ENCODE measurements at places on chromosomes 7 and 10.

DNA sequence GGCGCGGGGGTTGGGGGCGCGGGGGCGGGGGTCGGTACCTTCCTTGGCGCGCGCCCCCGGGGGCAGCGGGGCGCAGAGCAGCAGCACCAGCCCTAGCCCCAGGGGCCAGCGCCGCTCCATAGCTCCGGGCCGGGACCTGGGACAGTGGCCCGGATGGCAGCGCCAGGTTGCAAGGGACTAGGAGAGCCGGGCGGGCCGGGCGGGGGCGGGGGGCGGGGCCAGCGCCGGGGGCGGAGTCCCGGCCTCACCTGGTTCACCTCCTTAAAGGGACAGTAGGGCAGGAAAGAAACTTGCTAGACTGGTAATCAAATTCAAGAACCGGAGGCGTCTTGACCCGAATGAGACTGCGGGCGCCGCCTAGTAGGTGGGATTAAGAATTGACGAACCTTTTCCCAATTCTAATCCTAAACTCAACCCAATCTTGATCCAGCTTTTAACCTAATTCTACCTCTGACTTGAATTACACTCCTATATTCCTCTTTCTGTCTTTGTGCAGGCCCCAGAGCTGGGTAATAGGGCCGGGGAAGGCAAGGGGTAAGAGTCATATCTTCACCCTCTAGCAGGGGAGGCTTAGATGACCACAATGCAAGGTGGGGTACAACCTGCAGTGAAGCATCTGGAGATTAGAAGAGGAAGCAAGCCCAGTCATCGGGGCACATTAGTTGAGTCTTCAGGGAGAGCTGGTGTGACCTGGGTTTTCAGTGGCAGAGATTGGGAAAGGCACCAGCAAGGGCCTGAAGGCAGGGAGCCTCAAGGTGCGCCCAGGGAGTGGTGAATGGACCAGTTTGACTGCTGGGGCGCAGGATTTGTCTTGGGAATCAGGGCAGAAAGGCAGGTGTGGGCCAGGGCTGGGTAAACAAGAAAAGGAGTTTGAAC lies at the start of gene EPHA1:
Gene EPHA1 (minus strand): TSS at position 171 of the 876 bp plus-strand sequence. CDS start 51 bp downstream, at position 120.
- DNase-seq: peak; percentile 76

GRCh38 chr10:113045147-113046055 lies 95.4 kb downstream of the TCF7L2 start:
- DNase-seq: no peak

DNA sequence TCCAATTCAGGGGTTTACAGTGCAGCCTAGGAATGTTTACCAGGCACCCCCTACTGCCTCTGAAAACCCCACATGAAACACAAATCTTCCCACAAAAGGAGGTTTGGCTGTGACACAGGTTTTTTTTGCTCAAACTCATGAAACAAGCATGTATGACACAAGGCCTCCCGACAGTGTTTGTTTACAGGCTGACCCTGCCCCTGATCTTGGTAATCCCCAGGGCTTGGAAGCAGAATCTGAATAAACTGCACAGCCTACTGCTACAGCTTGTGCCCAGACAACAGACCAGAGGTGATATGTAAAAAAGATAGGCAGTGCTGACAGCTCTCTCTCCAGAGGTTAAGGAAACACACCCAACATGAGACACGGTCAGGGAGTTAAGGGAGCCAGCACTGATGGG lies 184.2 kb downstream of the KMT2E start:
- no peak for DNase-seq

DNA sequence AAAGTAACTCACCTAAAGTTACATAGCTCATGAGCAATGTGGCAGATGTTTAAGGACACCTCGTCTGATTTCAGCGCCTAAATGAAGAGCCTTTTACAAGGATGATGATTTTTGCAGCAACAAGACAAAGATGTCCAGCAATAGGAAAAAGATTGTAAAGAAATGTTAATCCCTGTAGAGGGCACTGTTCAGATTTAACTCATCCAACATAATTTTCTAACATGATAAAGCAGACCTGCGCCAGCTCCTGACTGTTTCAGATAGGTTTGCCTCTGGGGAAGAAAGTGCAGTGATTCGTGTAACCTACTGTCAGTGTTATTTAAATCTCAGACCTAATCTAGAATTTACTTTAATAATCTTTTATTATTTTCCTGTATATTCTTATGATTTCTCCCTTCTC lies 595.2 kb downstream of the AUTS2 start:
- DNase-seq: no peak

DNA sequence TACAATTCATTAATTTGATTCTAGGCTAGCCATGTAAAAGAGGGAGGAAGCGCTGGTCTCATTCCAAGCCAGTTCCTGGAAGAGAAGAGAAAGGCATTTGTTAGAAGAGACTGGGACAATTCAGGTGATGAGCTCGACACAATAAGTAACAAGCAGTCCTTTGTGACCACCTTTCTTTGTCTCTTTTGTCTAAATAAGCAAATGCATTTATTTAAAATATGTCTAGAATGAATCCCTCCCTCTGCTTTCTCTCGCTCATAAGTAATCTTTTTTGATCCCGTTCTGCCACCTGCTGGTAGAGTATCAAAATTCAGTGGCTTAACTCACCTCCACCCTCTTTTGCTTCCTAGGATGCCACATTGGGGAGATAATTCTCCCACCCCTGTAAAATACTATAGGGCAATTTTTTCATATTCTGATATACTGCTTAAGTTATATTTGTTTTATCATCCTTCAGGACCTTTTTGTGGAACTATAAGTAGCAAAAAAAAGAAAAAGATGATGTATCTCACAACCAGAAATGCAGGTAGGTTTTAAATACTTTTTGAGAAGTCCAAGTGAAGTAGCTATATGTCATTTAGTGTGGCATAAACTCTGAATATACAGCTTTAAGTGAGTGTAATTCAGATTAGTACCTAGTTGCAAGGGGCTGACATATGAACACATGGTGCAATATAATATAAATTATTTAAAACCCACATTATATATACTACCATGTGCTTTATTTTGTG lies 91.5 kb downstream of the GSDME start:
- DNase-seq: peak; percentile 14

GRCh38 chr7:139494835-139495579 lies 11.5 kb upstream of the KLRG2 start:
- no peak for DNase-seq

GRCh38 chr7:101231644-101232043 lies 6.0 kb downstream of the CLDN15 start:
- DNase-seq: no peak

- DNase-seq: no peak
Observed at GRCh38 chr7:7183838-7184463, 1.6 kb downstream of the C1GALT1 start.

- DNase-seq: no peak
Observed at GRCh38 chr10:100876585-100877460, 35.9 kb upstream of the SLF2 start.

- no peak for DNase-seq
Observed at GRCh38 chr10:99742254-99742653, 10.2 kb downstream of the CUTC start.

- DNase-seq: no peak
Observed at GRCh38 chr10:71651428-71651827, 68.2 kb downstream of the C10orf105 start.

DNA sequence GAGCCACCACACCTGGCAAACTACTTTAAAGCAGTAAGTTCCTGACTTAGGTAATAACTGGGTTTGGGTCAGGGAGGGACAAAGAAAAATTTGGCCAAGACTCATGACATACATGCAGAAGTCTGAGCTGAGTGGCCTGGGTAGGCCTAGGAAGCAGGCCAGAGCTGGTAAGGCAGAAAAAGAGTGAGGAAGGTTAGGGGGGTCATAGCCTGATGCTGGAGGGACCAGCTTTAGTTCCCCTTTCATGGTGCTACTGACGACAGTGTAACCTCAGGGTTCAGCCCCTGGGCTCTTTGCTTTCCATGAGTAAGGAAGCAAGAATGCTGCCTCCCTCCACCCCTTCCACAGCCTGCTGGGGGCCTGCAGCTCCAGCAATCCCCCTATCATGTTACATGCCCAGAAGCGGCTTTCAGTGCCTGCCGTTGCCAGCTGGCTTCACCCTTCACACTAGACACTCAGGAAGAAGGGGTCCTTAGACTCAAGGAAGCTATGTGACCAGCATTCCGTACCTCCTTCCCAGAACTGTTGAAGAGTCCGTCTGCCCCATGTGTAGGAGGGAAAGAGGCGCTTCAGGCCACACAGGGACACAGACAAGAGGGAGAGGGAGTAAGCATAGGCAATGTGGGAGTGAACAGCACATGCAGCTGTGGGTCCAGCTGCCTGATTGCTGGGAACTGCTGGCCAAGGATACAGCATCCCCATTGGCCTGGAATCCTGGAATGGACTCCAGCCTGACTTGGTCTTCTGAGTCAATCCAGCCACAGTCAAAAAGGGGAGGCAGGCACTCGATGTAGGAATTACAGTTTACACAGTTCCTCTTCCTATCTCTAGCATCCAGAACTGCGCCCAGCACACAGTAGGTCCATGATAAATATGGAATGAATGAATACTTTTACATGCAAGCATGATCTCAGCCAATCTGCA lies 4.1 kb upstream of the PLAU start:
- peak; percentile 46 for DNase-seq

DNA sequence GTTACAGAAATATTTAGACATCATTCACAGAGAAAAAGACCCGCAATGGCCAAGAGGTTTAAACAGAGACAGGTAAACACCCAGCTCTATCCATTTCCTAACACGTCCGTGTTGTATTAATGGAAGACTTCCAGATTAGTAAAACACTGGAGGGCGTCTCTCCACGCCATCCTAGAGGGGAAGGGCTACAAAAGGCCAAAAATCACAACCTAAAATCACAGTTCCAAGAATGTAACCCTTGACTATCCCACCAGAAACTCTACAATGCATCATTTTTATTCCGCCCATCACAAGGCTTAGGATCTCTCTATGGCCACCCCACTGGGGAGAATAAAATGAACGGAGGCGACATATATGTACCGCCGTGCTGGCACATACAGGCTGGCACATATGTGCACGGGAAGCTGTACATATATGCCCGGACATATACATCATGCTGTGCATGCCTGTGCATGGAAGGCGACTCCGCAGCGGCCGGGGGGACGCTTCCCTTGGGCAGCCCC lies 734 bp downstream of the PCLO start:
- DNase-seq: no peak

- DNase-seq: no peak
Observed at GRCh38 chr10:30447125-30447799, 13.3 kb downstream of the MAP3K8 start.

GRCh38 chr7:20895563-20895962 lies 108.9 kb upstream of the SP8 start:
- no peak for DNase-seq

DNA sequence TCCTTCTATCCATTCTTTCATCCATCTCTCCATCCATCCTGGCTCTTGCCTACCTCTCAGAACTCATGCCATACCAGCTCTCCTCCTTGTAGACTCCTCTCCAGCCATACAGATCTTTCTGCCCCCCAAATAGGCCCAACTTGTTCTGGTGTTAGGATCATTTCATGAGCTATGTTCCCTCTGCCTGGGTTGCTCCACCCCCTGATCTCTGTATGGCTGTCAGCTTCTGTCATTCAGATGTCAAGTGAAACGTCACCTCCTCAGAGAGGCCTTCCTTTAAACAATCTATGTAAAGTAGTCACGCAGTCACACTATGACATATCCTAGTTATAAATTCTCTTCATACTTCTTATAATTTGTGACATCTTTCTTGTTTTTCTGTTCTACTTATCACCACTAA lies 42.3 kb upstream of the PNLIPRP3 start:
- no peak for DNase-seq

DNA sequence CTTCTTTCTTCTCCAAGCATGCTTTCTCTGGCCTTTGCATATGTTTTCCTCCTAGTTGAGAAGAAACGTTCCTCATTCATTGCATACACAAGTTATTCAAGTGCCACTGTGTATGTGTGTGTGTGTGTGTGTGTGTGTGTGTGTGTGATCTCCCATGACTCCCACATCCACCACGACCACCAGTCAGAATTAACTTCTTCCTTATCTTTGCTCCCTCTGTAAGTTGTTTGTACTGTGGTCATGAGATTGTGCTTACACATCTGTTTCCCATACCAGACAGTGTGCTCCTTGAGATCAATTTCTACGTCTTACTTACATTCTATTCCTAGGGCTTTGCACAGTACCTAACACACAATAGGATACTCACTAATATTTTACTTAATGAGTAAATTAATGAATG lies 22.4 kb upstream of the FAM13C start:
- DNase-seq: no peak

DNA sequence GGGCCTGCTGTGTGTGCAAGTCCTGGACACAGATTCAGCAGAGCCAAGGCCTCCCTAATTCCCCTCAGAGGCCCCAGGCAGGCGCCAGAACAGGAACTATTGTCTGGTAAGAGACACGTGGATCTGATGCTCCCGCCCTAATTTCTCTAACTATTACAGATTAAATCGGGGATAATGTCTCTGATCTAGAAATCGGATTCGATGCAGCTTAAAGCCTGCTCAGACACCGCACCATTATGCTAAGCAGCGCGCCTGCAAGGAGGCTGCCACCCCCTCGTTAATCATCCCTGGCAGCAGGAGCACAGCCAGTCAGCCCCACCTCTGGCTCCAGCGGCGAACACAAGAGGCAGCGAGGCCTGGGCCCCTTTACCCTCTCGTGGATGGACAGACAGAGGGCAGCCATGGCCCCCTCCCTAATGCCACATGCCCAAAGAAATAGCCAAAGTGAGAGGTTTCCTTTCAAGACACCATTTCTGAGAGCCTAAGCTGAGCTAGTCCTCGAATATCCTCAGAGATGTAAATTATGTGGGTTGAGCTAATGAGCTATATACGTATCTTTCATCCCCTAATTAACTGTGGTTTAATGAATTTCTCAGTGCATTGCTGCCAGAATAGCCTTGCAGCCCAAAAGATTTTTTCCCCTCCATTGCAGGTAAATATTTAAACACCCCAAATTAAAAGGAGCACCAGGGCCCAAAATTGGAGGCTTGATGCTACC lies 122.1 kb downstream of the GRID1 start:
- DNase-seq: no peak

- DNase-seq: no peak
Observed at GRCh38 chr7:151964951-151965350, 8.7 kb downstream of the GALNTL5 start.

DNA sequence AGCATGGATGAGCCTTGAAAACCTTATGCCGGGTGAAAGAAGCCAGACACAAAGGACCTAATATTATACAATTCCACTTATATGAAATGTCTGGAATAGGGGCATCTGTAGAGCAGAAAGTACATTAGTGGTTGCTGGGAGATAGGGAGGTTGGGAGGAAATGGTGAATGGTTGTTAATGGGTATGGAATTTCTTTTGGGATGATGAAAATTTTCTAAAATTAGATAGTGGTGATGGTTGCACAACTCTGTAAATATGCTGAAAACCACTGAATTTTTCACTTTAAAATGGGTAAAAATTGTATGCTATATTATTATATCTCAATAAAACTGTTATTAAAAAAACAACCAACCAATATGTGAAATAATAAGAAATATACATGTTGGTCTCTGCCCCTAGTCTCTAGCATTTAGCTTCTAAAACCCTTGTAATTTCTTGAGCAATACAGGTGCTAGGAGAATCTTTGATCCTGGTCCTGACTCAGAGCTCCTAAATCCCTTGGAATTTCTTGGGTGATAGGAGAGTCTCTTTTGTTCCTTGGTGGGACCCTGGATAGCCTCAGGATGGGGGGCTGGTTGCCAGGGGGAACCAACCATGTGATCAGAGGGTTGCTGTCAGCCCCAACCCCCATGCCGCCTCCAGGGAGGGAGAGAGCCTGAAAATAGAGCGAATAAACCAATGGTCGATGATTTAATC lies 64.0 kb downstream of the TACR2 start:
- DNase-seq: no peak
